NCI-H1436 treated with DMSO at 0.1 percent for 48 hours (cell line): ENCODE measurements at places on chromosomes 5 and 9.

GRCh38 chr5:169548315-169548714 lies 35.3 kb upstream of the SPDL1 start:
- no peak for DNase-seq

DNA sequence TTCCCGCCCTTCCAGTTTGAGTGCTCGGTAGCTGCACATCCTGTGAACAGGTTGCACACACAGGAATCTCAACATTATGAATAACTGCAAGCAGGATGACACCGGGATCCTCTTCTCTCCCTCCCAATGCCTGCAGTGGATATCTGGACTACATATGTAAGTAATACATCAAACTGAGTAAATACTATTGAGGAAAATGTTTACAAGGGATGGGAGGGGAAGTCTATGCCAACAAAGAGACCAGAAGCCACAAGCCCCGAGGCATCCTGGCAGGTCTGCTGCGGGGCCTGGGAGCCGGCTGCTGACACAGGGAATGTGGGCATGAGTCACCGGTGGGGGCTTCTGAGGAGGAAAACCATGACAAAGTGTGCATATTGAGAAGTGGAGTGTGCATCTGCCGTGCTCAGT lies 8.6 kb upstream of the ANKRD33B start:
- no peak for DNase-seq

GRCh38 chr9:121999556-121999955 lies 93.6 kb downstream of the TTLL11 start:
- no peak for DNase-seq

DNA sequence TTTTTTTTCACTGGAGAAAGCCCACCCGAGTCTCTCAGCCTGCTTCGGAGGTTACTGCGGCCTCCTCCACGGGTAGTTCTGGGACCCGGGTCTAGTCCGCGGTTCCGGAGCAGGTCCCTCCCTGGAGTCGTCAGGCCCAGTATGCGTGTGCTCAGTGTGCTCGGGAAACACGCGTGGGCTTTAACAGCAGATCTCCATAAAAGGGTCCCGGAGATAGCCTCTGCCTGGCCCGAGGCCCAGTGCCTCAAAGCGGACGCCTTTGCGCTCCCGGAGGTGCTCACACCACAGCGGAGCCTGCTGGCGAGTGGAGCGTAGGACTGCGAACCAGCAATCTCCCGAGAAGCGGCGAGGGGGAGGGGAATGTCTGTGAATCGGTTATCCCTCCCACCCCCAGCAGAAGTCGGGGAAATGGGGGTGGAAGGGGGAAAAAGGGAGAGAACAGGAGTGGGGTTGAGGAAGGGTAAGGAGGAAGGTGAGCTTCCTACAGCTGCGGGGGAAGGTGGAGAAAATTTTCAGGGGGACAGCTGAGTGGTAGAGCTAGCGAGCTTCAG lies 28.7 kb downstream of the CDKN2A start:
- no peak for DNase-seq

DNA sequence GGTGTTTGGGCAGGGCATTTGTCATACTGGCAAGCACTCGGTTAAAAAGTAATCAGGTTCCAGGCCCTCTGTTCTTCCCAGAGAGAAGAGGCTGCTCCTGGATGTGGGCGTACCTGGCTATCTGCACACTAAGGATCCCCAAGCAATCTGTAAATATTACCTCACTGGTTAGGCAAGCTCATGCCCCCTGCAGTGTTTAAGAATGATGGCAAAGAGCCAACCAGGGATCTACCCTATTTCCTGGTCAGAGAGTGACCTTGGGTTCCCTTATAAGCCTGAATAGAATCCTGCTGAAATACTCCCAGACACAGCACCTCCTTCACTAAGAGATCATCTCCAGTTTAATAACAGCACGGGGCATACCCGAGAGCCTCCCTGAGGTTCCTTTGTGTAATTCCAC lies 181.2 kb downstream of the PIK3R1 start:
- DNase-seq: no peak

DNA sequence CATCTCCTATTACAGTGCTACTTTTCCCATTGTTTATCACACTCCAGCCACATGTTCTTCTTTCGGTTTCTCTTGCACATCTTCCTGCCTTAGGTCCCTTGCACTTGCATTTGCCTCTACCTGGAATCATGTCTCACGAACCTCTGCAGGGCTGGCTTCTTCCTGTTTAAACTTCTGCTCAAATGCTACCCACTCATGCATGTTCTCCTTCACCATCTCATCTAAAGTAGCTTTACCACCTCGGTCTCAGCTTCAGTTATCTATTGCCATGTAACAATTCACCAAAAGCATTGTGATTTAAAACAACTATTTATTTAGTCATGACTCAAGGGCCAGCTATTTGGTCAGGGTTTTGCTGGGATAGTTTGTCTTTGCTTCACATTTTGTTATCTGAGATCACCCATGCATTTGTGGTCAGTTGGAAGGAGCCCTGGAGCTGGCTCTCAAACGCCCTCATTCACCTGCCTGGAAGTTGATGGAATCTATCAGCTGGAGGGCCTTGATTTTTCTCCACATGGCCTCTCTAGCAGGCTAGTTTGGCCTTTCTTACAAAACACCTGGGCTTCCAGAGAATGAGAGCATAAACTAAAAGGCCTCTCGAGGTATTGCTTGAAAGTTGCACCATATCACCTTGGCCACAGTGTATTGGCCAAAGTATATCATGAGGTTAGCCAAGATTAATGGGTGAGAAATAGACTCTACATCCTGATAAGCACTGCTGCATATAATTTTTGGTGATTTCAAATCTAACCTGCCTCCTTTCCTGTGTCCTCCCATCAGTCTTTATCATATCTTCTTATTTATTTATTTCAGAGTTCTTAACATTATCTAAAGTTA lies 21.4 kb downstream of the SPINK1 start:
- no peak for DNase-seq

DNA sequence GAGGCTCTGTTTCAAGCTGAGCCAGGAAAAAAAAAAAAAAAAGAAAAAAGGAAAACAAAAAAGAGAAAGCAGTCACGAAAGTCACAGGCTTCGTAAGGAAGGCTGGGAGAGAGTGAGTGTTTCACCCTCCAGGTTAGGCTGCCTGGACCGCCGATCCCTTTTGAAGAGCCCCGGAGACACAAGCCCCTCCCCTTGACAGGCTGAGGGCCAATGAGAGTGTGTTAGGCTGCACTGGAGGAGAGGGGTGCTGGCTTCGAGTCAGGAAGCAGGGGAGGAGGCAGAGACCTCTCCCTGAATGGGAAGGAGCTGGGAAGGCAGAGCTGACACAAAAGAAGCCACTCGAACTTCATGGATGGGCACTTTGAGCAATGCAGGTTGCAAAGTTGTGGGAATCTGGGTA lies at the start of gene NMUR2:
NMUR2 (minus strand) TSS at position 135 of the 400 bp plus-strand sequence. CDS start 166 bp downstream, outside the sequence.
- DNase-seq: no peak

- DNase-seq: no peak
Observed at GRCh38 chr5:134070725-134071613, 43.5 kb upstream of the TCF7 start.

GRCh38 chr9:110573305-110573704 lies 6.2 kb downstream of the SVEP1 start:
- no peak for DNase-seq

DNA sequence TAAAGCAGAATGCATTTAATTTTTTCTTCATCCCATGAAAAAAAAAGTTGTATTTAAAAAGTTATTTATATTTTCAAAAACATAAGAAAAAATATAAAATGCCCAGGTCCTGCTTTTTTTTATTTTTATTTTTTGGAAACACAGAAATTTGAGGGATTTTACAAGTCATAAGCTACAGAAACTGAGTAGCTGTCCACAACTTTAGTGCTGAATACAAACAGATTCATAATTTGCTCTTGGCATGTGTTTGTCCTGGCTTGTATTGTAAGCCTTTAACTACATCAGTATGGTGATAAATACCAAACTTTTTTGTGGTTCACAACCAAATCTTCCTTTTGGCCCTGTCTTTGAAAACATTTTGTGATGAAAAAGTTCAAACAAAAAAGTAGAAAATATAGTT lies 7.5 kb upstream of the PLCXD3 start:
- DNase-seq: no peak

DNA sequence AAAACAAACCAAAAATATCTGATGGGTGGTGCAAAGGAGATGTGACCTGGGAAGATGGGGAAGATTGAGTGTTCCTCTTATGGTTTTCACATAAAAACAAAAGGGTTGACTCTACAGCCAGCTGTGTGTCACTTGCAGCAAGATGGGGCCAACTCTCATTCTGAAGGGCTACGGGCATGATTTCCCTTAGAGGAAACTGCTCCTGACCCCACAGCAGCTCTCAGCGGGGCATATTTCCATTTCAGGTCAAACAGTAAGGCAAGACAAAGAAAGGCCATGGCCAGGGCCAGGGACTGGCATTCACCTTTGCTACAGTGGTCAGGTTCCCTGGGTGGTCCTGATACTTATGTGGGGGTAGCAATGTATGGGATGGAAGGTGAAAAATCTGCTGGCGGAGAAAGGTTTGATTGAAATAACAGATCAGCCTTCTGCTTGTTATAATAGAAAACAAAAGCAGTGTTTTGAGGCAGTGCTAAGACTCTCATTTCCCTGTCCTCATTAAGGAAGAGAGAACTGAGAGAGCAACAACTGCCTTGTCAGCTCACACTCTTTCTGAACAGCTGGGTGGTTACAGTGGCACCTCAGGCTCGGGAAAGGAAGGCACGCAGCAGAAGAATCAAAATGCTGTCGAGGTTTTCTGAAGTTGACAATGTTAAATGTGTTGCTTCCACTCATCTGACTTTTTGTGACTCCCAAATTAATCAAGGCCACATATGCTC lies 120.7 kb upstream of the PCA3 start:
- DNase-seq: no peak

- no peak for DNase-seq
Observed at GRCh38 chr5:180235077-180235476, 26.1 kb upstream of the RASGEF1C start.

DNA sequence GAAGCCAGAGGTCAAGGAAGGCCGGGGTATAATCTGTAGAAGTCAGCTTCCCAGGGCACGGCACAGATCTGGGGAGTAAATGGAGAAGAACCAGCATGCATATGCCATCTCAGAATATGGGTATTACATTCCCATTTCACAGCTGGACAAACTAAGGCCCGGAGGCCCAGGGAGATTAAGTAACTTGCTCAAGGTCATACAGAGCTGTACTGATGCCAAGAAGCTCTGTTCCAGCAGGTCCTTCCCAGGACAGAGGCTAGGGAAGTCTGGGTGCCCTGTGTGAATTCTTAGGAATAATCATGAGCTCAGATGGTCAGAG lies 19.2 kb downstream of the COL27A1 start:
- no peak for DNase-seq

DNA sequence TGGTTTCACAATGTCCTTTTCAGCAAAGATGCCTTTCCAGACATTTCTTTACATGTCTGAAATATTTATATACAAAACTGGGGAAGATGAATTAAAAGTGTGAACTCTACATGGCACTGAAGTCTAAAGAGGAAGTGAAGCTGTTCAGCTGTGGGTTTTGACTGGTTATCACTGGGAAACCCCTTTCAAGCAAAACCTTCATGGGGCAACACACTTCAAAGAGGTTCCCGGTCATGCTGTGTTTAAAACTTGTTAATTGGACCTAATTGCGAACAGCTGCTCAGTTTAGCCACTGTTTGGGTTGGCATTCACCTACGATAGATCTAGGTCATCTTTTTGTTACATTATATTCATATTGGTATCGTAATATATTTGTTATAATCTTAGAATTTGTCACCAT lies 20.0 kb upstream of the GDNF start:
- no peak for DNase-seq

GRCh38 chr5:61245936-61246335 lies 83.7 kb upstream of the SMIM15 start:
- no peak for DNase-seq

DNA sequence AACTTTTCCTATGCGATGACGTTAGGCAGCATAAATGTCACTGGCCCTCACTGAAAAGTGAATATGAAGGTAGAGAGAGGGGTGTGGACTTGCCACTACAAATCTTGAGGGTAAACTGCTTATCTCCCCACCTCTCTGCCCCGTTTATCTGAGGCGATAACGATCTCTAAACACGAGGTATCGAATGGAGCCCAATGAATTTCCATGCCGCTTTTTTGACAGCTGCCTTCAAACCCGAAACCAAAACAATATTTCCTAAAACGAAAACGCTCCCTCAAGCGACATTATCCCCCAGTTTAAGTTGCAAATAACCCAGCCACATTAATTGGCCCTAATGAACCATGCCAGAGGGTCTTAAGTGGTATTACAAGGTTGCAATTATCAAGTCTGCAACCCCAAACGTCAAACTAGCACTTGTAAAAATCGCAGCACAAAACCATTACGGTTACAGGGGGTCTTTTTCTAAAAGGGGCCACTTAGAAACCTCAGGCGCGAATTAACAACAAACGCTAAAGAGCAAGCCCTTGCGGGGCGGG lies 1.4 kb downstream of the NR3C1 start:
- no peak for DNase-seq

DNA sequence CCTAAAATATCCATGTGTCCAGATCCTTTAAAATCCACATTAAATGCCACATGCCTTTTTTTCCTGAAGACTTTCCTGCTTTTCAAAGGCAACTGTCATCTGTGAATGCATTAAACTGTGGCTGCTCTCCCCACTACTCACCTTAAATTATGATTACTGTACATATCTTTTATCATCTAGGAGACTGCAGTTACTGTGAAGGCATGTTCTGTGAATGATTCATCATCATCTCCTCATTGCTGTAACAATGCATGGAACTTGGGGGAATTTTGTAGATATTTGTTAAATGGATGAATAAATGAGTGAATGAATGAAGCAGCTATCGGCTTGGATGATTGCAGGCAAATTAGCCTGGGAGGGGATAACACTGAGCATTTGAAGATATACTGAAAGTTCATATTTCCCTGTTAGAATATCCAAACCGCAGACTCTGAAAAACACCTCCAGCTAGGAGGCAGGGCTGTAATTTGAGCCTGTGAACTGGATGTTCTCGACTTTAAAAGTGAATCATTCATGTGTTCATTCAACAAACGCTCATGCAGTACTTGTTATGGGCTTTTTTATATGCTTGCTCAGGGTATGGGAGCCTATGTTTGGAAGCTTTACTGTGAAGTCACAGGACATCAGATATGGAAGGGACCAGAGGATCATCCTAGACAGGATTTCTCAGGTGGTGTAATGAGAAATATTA lies 519.2 kb downstream of the KIF4B start:
- no peak for DNase-seq

- DNase-seq: no peak
Observed at GRCh38 chr9:103867886-103868285, 226.2 kb upstream of the SMC2 start.

DNA sequence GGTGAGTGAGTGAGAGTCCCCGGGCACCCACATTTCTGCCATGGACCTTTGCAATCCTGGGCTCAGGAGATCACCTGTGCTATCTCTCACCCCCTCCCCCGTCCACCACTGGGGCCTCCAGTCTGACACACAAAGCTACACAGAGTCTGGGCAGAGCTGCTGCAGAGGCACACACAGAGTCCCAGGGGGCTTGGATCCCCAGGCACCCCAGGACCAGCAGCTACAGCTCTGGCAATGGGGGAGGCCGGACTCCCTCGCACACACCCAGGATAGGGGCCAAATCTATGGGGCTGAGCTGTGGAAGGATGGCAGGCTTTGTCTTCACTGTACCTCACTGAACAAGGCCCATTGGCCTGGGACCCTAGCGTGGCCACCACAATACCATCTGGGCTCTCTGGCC lies 328.8 kb downstream of the MAN2A1 start:
- no peak for DNase-seq

GRCh38 chr9:92808726-92809451 lies 44.3 kb upstream of the BICD2 start:
- DNase-seq: no peak
